Activated T-cell treated with anti-CD3 and anti-CD28 coated beads for 4 hours (primary cell): ENCODE measurements at places on chromosomes 5 and 9.

- DNase-seq, result no peak
These were observed 1746.4 kb downstream of the EFNA5 start for GRCh38 chr5:105924366-105924765.

- no peak for DNase-seq
These were observed 668.1 kb upstream of the WWC1 start for GRCh38 chr5:167623354-167623753.

DNA sequence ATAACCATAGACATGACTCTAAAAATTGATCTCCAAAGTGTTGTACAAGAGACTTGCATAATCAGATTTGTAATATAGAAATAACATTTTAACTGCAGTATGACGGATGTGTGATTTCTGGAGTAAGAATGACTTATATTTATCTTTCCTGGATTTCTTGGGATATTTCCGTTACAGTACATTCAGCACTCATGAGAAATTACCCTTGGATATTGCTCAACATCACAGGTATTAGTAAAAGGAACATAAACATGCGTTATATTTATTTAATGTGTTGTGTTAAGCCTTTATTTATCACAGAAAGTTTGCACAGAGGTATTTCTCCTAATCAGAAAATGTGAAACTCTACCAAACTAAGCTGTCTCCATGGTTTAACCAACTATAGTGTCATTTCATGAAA is 1823.9 kb upstream of the C9orf72 start:
- DNase-seq, result no peak

DNA sequence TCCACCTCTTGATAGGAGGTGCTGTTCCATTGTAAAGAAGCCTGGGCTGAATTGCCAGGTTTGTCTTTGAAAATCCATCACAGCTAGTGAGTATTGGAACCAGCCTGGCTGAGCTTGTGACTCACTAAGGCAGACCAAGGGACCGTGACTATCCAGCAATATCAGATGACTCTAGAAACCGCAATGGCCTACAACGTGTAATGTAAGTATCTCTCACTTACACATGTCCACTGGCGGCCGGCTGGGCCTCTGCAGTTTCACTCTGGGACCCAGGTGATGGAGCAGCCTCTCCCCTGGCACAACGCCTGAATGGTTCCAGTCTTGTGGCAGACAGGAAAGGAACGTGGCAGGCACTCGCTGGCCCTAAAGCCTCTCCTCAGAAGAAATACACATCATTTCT is 3.1 kb upstream of the HRH2 start:
- no peak for DNase-seq

GRCh38 chr9:36441966-36442365 is 41.9 kb upstream of the RNF38 start:
- no peak for DNase-seq

DNA sequence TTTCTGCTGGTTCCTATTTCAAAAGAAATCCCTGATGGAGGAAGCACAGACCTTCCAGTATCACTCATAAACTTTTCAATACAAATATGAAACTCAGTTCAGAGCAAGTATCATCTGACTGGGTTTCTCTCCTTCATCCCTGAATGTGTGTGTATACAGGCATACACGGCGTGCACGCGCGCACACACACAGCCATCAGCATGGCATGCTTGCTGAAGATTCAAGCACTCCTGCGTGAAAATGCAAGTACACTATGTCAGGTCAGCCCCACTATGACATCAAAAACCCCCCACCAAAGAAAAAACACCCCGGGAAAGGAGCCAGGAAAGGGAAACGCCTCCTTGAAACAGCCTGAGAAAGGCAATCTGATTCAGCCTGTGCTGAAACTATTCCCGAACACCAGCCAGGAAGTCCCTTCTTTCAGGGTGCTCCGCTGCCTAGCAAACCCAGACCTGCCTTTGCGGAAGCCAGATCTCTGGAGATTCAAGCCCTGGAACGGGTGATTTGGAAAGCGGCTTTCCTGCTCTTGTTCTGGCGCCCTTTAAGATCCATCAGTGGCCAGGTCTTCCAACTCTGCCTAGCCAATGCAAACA is 831 bp downstream of the KLHL3 start:
- DNase-seq, result no peak

- no peak for DNase-seq
These were observed 173.6 kb downstream of the GAPVD1 start for GRCh38 chr9:125434986-125435775.

- DNase-seq, result peak; percentile 70
These were observed at the start of gene TESK1 for GRCh38 chr9:35604578-35605350. TESK1 (plus strand) TSS chr9:35605262; CDS start chr9:35605620, 358 bp downstream.

DNA sequence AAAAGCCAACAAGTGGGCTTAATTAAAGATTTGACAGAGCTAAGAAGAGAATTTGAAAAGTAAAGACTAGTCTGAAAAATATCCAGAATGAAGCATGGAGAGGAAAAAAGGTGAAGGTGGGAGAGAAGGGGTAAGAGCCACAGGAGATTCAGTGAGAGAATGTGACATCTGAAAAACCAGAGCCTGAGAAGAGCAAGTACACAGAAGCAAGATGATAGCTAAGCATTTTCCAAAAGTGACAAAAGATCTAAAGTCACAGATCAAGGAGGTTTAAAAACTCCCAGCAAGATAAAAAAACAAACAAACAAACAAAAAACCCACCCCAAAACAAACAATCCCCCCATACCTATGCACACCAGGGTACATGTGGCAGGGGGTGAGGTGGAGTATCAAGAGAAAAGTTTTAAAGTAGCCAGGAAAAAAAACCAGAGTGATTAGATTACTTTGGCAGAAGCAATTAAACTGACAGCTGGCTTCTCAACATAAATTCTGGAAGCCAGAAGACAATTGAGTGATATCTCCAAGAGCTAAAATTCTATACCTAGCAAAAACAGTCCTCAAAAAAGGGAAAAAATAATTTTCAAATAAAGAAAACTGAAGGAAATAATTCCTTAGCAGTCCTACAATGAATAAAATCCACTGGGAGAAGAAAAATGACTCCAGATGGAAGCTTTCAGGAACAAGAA is 111.4 kb downstream of the RAPGEF6 start:
- DNase-seq, result no peak

DNA sequence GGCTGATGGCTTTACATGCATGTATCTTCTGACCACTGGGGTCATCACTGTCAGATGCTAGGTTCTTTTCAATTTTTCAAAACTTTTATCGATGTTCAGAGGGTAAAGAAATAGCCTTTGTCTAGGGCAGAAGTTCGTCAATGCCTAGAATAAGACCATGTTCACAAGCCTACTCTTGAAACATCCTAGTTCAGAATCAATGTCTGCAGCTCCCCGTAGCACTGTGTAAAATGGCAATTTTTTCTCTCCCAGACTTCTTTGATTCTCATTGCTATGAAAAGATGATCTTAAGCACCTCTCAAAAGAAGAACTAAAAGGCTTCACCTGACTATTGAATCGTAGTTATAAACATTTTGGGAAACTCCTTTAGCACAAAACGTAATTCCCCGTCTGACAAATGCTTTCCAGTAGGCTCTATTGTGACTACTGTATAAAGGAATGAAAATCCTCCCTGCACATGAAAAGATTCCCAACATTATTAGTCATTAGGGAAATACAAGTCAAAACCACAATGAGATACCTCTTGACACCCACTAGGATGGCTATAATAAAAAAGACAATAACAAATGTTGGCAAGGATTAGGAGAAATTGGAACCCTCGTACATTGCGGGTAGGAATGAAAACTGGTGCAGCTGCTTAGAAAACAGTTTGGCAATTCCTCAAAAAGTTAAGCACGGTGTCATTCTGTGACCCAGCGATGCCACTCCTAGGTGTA is 263.5 kb downstream of the ARHGAP26 start:
- no peak for DNase-seq
